Right ventricle myocardium inferior (tissue), 1 donor: ENCODE measurements at places on chromosomes 5 and 9.

DNA sequence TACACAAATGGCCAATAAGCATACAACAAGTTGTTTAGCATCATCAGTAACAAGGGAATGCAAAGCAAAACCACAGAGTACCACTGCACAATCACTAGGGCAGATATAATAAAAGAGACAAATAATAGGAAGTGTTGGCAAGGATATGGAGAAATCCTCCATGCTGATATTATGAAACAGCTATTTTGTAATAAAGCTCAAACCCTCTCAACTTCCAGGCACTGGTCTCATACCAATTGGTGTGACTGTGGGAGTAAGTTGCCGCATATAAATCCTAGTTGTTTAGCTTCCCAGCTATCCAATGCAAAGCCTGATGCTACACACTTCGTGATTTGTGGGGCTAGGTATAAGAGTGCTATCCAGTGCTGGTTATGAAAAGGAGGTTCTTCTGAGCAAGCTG is 88.6 kb downstream of the SMIM23 start:
- DNase-seq = no peak

DNA sequence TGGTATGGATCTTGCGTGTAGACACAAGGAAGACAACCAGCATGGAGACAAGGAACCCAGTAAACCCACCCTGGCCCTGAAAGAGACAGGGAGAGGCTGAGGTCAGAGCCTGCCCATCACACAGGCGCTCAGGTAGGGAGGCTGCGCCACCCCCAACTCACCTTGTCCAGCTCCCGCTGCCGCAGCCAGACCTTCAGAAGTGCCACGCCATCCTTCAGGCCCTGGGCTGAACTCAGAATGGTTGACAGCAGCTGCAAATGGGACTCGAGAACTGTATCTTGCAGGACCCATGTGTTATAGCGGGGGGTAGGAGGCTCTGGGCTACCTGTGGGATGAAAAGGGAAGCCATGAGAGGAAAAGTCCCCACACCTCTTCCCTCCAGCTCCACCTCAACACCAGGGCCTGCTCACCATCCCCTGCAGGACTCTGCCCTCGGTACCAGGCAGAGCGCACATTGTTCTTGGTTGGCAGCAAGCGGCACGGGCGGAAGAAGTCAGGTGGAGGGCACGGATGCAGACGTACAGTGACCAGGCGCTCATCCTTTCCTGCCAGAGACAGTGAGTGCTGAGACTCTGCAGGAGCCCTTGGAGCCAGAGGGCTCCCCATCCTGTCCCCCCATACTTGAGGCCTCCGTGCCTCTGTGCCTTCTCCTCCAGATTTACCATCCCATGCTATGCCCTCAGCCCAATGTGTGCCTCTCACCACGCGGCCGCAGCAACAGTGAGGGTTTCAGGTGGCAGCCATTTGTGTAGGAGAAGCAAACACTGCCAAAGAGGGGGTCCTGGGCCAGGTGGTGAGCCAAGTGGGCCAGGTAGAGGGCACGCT is 4.7 kb downstream of the NOL6 start:
- DNase-seq = no peak

GRCh38 chr9:124296094-124296493 is 38.3 kb downstream of the NEK6 start:
- DNase-seq = no peak

DNA sequence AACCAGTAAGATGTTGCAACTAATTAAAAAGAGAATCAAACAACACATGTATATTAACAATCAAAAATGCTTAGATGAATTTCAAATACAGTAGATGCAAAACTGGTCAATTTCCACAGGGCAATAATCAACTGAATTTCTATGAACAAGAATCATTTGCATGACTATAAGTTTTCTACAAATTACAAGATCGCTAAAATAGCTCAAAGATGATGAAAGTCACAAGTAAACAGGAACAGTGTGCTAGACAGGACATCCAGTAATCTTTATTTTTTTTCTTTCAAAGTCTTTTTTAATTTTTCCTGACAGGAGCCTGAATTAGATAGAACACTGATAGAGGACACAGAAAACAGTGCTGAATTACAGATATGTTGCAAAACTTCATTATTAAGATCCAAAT is 608.2 kb upstream of the DAB2 start:
- no peak for DNase-seq

GRCh38 chr9:131122158-131122557 is 3.2 kb upstream of the NUP214 start:
- DNase-seq = no peak

DNA sequence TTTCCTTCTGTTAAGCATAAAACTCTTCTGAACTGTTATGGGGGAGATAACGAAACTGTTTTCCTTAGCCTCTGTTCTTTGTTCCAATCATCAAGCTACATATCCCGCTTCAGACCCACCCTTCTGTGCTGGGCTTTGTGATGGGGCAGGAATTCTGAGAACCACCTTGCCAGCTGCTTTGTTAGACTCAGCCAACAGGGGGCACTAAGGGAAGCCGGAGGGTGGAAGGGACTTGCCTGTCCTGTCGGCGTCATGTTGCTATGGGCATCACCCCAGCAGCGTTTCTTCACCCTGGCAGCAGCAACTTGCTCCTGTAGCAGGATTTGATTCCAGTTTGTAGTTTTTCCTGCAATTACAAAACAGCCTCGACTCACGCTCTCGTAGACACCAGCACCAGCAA is 169.1 kb downstream of the CAAP1 start:
- DNase-seq = no peak
